ENCODE measurements at places on chromosomes 1 and 21.
A peak's percentile ranks its signal among the peaks of the same experiment; 100 is the strongest.

GRCh38 chr1:203366476-203366875 is 15.6 kb upstream of the FMOD start:
- no peak for DNase-seq

GRCh38 chr1:91594383-91595055 is 93.9 kb downstream of the CDC7 start:
- DNase-seq = no peak

- DNase-seq = no peak
These were observed 2.4 kb upstream of the SH3D21 start for GRCh38 chr1:36303650-36304360.

DNA sequence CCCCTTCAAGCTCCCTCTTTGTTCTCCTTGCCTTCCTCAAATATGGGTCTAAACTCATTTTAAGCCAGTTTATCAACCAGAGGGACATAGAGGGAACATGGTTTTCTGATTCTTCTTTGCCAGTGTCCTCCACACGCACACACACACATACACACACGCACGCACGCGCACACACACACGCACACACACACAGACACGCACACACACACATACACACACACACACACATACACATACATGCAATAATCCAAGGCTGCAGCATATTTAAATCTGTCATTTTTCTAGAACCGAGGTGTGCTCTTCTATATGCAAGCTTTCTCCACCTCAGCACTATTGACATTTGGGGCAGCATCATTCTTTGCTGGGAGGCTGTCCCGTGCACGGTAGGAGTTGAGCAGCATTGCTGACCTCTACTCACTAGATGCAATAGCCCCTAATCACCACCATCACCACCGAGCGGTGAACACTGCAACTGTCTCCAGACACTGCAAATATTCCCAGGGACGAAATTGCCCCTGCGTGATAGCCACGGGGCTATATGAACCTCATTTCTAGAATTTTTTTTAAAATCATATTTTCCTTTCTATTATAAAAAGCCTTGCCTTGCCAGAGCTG is 8.0 kb downstream of the TNFRSF9 start:
- DNase-seq = no peak

DNA sequence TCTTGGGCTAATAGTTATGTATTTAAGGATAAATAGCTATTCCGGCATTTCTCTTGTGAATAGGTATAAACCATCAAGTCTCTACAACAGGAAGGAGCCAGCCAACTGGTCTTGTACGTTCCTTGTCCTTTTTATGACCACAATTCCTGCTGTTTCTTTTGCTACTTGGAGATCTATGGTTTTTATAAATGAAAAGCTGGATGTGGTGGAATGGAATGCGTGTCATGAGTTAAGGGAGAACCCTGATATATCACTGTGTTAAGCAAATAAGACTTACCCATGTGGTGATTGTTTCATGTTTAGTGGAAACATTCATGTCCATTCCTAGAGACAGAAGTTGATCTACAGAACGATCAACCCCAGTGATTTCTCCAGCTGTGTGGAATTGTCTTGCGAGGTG is 282.1 kb downstream of the RPS6KC1 start:
- DNase-seq = no peak

GRCh38 chr21:33642896-33643657 is 776 bp downstream of the ITSN1 start:
- DNase-seq = no peak

- DNase-seq = no peak
These were observed 56.5 kb downstream of the CD46 start for GRCh38 chr1:207808322-207808705.

GRCh38 chr1:223631473-223631872 is 34.0 kb downstream of the CAPN8 start:
- no peak for DNase-seq

- DNase-seq = no peak
These were observed 19.6 kb downstream of the EDN2 start for GRCh38 chr1:41464885-41465284.

GRCh38 chr1:178470411-178470960 is 26.3 kb downstream of the CLEC20A start:
- no peak for DNase-seq

GRCh38 chr1:154973344-154974101 is 958 bp upstream of the CKS1B start:
- peak; percentile 83 for DNase-seq

GRCh38 chr1:215543191-215543606 is 23.9 kb upstream of the KCTD3 start:
- DNase-seq = no peak

DNA sequence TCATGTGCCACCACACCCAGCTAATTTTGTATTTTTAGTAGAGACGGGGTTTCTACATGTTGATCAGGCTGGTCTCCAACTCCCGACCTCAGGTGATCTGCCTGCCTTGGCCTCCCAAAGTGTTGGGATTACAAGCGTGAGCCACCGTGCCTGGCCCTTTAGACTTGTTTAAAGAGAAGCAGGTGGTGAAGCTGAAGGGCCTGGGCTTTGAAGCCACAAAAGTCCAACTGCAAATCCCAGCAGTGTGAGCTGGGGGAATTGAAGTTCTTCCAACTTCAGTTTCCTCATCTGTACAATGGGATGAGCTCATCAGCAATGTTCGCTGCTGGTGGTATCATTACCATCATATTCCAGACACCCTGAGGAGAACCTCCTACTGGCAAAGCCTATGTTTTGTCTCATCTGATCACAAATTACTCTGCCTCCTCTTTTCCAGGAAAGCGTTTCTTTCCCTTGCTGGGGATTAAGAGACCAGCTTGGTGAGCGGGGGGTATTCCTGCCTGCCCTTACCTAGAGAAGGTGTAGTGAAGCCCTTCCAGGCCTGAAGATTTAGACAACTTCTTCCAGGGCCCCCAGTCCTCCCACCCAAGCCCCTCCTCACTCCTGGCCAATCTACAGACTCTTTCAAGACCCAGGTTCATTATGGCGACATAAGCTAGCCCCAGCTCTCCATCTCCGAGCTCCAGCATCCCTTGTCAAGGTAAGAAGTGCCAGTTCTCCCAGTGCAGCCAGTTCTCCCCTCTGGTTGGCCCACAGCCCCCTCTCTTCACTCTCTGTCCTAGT is 2.4 kb upstream of the SHISA4 start:
- no peak for DNase-seq

- DNase-seq = no peak
These were observed 75.2 kb upstream of the ZC3H12A start for GRCh38 chr1:37399205-37399604.

- DNase-seq = no peak
These were observed 456.0 kb upstream of the PKN2 start for GRCh38 chr1:88228114-88228513.

DNA sequence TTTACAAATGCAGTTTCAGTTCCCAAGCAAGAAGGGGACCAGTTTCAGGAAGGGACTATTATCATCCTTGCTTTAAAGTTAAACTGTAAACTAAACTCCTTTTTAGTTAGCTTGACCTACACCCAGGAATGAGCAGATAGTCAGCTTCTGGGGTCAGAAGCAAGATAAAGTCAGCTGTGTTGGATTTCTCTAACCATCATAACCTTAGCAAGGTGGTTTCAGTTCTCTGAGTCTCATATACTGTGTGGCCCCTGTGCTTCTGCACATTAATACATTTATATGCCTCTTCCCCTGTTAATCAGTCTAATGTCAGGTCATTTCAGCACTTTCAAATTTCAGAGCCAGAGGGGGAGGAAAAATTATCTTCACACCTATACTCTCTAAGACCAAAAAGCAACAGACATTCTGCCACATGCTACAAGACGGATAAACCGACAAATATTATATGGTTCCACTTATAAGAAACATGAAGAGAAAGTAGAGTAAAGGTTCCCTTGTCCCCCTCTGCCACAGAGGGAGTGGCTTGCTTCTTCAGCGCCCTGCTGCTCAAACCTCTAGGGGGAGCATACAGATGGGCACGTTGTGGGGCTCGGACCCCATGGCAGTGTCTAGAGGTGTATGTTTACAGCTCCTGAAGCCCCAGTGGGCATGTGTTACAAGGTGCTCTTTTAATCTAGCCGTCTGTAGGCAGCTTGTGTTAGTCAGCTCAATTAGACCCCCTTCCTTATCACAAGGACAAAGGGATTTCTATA is 89.1 kb downstream of the SMYD3 start:
- DNase-seq = no peak

GRCh38 chr1:53561503-53562105 is 102.4 kb downstream of the DMRTB1 start:
- DNase-seq = no peak

DNA sequence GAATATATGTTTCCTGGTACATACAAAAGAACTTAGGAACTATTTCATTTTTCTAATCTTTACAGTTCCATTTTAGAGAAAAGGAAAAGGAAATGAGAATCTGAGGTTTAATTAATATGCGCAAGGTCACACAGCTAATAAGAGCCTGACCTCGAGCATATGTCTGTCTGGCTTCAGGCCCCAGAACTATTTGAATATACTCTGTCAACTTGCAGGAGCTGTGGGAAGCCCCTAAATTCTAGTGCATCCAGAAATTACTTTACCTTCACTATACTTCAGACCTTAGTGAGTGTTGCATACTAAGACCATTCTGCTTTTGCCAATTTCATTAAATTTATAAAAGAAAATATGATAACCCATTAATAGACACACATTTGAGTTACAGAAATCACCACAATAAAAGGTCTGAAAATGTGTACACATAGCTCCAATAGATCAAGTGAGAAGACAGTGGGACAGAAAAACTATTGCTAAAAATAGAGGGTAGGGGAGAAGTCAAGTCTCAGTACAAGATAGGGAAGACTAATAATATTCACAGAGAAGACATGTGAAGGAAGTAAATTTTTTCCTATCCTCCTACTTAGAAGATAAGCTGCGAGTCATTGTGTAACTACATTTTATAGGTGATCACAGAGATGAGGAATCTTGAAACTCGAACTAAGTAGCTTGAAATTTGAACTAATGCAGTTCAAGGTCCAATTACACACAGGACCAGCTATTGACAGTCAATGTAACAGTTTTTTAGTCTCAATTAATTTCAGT is 3.8 kb downstream of the RGS13 start:
- DNase-seq = no peak

DNA sequence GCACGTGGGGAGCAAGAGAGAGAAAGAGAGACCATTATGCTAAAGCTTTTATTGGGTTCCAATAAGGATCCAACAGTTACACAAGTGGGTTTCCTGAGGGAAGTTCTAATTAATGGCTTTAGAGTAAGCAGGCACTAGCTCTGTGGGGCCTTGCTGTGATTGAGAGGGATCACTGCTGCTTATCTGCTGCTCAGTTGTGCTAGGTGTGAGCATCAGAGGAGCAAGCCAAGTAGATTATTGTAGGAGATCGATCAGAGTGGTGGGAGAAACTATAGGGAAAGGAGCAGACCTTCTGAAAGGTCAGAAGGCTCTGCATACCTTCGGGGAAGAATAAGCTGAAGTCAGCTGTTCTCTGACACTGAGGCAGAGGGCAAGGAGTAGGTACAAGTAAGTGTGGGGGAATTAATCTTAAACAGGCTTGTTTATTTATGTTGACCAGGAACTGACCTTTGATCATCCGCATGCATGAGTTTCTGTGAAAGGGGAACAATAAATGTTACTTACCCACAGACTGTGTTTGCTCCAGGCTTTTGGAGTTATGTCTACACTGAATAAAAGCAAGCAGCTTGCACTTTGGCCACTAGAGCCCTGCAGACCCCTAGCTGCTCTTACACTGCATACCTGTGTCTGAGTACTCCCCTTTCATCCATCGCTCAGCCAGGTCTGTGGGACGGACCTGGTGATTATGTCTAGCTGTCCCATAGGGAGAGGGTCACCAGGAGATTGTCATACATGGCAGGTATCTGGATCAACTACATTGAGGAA is 89.7 kb downstream of the TNNI3K start:
- no peak for DNase-seq

DNA sequence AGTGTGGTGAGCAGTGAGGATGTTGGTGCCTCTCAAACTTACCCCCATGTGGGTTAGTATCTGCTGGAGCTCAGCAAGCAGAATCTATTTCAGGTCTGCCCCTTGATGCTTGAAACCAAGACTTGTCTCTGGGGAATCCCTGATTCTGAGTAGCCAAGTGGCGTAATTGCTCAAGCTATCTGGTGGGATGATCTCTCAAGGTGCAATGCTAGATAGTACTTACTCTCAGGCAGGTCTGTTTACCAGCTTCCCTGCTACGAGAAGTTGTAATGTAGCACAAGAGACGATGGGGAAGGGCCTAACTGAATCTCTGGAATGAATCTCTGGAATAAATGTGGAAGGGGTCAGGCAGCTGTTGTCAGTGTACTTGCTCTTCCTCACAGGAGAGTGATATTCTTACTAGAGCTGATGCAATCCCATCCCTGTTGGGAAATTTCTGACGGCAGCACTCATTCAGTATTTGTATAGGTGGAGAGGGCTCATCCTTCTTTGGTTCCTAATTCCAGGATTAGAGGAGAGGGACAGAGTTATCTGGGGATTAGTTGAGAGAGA is 65.4 kb downstream of the MACF1 start:
- no peak for DNase-seq

- DNase-seq = no peak
These were observed 680.1 kb upstream of the PTBP2 start for GRCh38 chr1:96041470-96041869.

DNA sequence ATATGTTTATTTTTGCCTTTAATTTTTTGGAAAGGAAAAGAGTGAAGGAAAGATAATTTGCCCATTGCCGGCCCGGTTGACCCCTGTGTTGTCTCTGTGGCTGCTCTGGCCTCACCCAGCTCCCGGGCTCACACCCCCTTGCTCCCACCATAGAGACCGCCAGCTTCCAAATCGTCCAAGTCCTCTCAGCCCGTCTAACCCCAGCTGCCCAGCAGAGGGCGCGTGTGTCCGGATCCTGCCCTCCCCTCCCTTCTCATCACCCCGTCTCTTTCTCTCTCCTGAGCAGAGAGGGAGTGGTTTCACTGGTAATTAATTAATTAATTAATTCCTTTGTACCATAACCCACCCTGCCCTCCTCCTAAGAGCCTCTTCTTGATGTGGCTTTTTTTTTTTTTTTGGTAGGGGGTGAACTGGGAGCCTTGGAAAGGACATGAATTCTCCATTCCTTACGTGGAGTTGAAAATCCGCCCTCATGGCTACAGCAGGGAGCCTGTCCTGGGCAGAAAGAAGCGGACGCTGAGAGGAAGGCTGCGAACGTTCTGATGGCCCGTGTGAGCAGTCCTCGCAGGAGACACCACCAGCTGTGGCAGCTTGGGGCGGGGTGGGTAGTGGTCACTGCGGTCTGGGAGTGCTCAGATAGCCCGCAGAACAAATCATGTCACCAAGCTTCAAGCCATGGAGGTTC is 45.9 kb downstream of the KIAA0040 start:
- peak; percentile 53 for DNase-seq

DNA sequence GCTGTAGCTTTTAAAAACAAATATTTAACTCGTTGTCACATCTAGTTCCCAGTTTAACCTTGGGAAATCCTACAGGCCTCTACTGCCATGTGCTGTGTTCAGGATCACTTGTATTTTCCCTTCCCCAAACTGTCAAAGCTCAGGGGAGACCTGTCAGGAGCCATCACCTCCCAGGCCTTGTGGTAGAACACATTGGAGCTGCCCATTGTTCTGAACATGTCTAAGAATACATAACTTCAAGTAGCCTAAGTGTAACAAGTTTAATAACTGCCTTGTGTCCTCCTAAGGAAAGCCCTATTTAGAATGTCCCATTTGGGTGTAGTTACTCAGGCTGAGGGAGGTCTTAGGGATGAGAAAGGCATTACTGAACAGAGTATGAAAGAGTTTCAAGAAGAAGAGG is 28.6 kb upstream of the PIGC start:
- DNase-seq = no peak

GRCh38 chr1:42379794-42380585 is 602 bp upstream of the RIMKLA start:
- no peak for DNase-seq

GRCh38 chr1:234841710-234842231 is 231.8 kb upstream of the IRF2BP2 start:
- DNase-seq = no peak

- no peak for DNase-seq
These were observed 104.1 kb upstream of the TMPRSS2 start for GRCh38 chr21:41611966-41612606.

Data from activated CD8-positive, alpha-beta memory T cell treated with anti-CD3 and anti-CD28 coated beads for 1 hour (primary cell).